AG09309 (cell line): ENCODE measurements at places on chromosomes 13 and 19.

DNA sequence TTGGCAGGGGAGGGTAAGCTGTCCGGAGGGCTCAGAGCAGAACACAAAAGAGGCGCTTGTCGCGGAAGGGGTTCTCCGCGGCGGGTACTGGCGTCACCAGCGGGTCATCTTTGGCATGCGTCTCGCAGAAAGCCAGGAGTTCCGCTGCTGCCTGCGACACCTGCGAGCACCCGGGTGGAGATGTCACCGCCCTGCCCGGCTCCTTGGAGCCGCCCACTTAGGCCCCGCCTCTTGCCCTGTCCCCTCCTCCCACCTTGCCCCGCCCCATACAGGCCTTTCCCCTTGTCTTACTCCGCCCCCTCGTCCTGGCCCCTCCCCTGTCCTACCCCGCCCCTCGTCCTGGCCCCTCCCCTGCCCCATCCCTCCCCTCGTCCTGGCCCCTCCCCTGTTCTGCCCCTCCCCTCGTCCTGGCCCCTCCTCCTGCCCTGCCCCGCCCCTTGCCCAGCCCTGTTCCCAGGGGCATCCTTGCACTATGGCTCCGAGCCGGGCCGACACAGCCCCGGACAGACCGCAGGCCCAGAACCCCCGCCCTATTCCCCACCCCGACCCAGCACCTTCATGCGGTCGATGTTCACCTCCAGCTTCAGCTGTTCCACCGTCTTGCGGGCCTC, 1.9 kb downstream of the GNG8 start:
- no peak for DNase-seq

DNA sequence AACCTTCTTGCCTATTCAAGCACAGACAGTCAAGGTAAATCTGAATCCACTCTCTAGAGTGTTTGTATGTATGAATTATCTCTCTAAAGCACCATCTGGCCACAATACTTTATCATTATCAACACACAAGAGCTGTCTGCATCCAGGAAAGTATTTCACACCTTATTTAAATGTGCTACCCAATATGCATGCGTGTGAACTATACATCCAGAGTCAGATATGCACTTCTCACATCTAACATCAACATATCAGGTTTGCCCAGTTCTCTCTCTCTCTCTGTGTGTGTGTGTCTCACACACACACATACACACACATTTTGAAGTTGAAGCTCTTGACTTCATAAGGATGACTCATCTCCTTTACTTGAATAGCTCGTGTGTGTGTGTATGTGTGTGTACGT, 697.5 kb upstream of the PCDH20 start:
- no peak for DNase-seq

DNA sequence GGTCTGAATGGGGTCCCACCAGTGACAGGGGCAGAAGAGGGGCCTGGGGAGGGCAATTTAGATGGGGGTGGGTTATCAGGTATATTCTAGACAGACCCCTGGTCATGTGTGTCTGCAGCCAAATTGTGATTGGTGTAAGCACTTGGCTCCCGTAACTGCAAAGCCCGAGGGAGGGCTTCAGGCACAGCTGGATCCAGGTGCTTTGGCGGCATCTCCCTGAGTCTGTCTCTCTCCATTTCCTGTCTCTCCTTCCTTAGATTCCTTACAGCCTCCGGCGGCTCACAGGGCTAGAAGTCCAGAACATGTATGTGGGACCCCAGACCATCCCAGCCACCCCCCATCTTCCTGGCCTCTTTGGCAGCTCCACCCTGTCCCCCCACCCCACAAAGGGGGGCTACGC, 31.4 kb downstream of the DHX34 start:
- DNase-seq, result no peak

- DNase-seq, result no peak
These were observed 3.1 kb downstream of the ABHD17A start for GRCh38 chr19:1882089-1882785.

GRCh38 chr19:38619361-38620174, 580 bp downstream of the EIF3K start:
- no peak for DNase-seq

DNA sequence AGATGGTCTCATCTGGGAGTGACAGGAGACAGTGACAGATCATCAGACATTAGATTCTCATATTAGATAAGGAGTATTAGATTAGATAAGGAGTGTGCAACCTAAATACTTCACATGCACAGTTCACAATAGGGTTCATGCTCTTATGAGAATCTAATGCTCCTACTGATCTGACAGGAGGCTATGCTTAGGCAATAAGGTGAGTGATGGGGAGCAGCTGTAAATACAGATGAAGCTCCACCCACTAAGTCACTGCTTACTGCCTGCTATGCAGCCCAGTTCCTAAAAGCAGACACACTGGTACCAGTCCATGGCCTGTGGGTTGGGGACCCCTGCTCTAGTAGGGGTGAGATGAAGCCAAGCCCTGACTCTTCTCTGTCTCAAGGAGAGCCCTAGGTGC, 10.0 kb upstream of the IGFL3 start:
- no peak for DNase-seq

DNA sequence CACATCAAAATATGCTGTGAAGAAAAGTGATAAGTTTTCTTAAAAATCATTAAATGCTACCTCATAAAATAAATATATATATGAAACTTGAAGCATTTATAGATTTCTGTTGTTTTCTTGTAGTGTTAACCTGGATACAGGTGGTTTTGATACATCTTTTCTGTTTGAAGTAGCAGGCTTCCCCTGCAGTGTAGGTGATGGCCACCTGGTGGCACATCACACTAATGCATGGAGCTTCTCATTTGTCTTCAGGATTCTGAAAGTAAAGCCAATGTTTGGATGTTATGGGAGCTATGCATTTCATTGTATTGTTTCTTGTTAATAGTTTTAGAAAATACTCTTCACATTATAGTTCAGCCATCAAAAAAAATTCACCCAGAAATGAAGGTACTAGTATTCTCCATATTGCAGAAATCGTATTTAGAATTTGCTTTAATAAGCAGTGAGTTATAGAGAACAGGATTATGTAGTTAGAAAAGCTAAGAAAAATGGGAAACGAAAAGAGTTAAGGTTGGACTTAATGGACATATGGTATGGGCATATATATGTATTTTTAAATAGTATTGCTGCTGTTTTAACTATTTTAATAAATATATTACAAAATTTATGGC, 18.7 kb downstream of the GPR180 start:
- DNase-seq, result no peak
